H9 (cell line): ENCODE measurements at places on chromosomes 5 and 9. TPM values are rescaled to one million over a fixed set of nuclear protein-coding genes. Genes with fewer than 3 reads are reported as not detected.

GRCh38 chr5:43314724-43315123 is 1.5 kb upstream of the HMGCS1 start:
- H3K4me1 ChIP-seq, result peaks cover 3% of the 10 kb centered on the region; the same call in 1 of the 2 replicates
- no peak overlapping the region for H3K27ac ChIP-seq
- H3K36me3 ChIP-seq, result peaks cover 28% of the 10 kb centered on the region
- no peak for DNase-seq
- H3K4me3 ChIP-seq, result no peak overlapping the region

The DCTN4 gene
- total RNA-seq, result 45.1 and 48.5 TPM in 2 replicates

The FOXI1 gene
- not detected in 2 replicates for total RNA-seq

GRCh38 chr9:23662320-23662719 is 163.7 kb downstream of the ELAVL2 start:
- peaks cover 20% of the 10 kb centered on the region; the same call in 2 of the 3 replicates for H3K36me3 ChIP-seq
- no peak for DNase-seq
- 0 out of 2 replicates have a peak, but pooled peaks cover 3% of the 10 kb centered on the region for H3K4me1 ChIP-seq
- no peak overlapping the region for H3K4me3 ChIP-seq
- no peaks in the 10 kb centered on the region for H3K27me3 ChIP-seq
